ENCODE measurements at places on chromosomes 13 and 19. TPM values are rescaled to one million over a fixed set of nuclear protein-coding genes. Genes with fewer than 3 reads are reported as not detected.

Gene LILRB5
- total RNA-seq = not detected

Gene ZNF836
- 18.1 TPM for total RNA-seq

Gene TPTE2
- total RNA-seq = not detected

Gene OR4F17
- not detected for total RNA-seq

Gene METTL21C
- not detected for total RNA-seq

Gene PIBF1
- total RNA-seq = 20.7 TPM

Gene ZNF382
- total RNA-seq = 17.3 TPM

Gene TBC1D17
- total RNA-seq = 36.3 TPM

Gene C2CD4C
- total RNA-seq = 1.4 TPM

Gene KIR2DL4
- total RNA-seq = not detected

DNA sequence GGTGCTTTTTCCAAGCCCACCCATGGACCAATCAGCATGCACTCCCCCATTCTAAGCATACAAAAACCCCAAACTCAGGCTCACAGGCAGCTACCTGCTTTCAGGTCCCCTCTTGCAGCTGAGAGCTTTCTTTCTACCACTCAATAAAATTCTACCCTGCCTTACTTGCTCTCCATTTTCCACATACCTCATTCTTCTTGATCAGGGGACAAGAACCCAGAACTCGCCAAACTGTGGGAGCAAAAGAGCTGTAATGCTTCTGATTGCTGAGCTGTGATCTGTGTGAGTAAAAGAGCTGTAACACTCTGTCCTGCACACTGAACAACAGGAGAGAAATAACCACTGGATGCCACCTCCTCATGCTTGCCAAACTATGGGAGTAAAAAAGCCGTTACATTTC, 972.1 kb downstream of the SLITRK5 start:
- no peaks in the 10 kb centered on the region for H3K36me3 ChIP-seq
- no peak for DNase-seq
- no peak overlapping the region for H3K27ac ChIP-seq
- H3K27me3 ChIP-seq = no peaks in the 10 kb centered on the region
- H3K4me3 ChIP-seq = no peak overlapping the region
- H3K4me1 ChIP-seq = no peaks in the 10 kb centered on the region

DNA sequence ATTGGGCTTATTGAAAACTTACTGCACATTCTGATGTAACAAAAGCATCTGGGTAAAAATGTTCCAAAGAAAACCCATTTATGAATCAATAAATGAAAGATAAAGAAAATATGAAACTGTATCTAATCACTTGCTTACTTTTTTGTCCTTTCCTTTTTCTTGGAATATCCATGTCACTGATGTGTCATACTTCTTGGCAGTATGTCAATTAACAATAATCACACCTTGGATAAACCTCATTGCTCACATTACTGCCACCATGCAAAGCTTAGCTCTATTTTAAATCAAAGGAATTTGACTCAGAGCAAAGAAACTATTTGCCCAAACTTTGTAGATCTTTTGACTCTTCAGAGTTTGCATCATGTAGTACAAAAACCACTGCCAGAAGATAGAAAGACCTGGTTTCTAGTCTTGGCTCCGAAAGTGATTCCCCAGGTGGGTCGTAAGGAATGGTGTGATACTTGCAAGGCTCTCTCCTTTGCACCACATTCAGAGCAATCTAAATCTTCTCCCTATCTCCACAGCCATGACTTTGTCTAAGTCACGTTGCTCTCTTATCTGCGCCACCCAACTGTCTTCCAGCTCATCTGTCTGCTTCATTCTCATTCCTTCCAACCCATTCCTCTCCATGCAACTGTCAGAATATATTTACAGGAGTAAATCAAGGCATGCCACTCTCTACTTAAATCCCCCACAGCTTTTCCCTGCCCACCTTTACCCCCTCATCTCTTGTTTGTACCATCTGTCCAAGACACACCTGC, 311.9 kb downstream of the COG6 start:
- H3K4me3 ChIP-seq = no peak overlapping the region
- no peak overlapping the region for H3K27ac ChIP-seq
- peaks cover 6% of the 10 kb centered on the region for H3K4me1 ChIP-seq
- no peak for DNase-seq

DNA sequence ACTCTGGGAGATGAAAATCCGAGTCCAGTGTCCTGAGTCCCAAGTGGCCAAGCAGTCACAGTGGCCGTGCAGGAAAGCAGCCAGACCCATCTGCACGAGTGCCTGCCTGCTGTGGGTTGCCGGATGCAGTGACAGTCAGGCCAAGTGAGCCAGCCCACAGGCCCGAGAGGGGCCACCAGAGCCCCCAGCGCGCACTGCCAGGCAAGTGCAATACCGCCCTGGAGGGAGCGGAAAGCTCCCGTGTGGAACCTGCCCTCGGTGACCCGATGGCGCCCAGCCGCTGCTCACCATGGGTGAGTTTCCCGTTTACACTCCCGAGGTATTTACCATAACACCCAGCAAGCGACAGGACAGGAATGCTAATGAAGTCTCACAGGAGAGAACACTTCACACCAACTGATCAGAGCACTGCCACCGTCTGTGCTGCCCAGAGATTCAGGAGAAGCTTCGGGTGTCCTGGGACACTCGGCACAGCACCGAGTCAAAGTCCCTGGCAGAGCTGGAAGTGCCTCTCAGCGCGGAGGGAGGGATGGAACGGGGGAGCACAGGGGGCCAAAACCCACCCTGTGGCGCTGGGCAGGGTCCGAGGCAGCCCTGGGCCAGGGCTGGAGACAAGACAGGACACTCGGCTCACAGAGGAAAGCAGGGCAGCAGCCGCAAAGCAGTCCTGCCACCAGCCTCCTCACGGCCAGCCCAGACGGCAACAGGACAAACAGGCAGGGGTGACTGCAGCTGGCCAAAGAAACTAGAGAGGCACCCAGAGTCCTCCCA, 21.3 kb upstream of the TINCR start:
- peaks cover 9% of the 10 kb centered on the region for H3K4me1 ChIP-seq
- peaks cover 38% of the 10 kb centered on the region for H3K36me3 ChIP-seq
- H3K4me3 ChIP-seq = no peak overlapping the region
- DNase-seq = peak; percentile 62

- no peak for DNase-seq
- no peaks in the 10 kb centered on the region for H3K27me3 ChIP-seq
- H3K27ac ChIP-seq = no peak overlapping the region
- no peak overlapping the region for H3K4me3 ChIP-seq
Measured at GRCh38 chr19:37221136-37221535, 3.1 kb downstream of the ZNF383 start.

DNA sequence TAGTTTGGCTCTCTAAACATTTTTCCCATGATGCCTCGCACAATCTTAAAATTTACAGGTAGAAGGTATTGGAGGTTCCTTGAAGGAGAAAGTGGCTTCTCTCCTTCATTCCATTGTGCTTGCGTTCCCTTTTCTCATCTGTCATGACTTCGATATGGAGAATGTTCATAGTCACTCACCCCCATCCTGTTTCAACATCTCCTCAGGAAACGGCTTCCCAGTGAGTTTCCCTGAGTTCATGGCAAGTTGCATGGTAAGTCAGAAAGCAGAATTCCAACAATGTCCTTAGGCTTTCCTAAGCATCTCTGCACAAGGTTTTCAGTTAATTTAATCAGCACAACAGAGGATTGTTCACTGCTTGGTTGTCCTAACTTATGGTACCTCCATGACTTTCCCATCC, 581.8 kb upstream of the SLITRK5 start:
- no peaks in the 10 kb centered on the region for H3K27me3 ChIP-seq
- H3K36me3 ChIP-seq = no peaks in the 10 kb centered on the region
- no peak for DNase-seq
- no peak overlapping the region for H3K27ac ChIP-seq

DNA sequence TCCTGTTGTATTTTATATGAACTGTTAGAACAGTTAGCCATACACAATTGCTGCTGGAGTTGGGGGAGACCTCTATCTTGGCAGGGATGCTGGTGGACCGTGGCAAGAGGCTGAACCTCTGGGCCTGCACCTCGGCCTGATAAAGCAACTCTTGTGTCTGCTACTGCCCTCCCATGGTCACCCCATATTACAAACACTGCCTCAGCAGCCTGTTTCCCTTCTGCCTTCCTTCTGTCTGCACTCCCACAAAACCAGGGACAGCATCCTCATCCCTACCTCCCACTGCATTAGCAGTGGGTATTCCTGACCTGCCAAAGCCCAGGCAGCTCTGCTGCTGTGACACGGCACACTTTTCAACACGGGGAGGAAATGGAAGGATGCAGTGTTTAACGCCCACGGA, 456.4 kb downstream of the FGF14 start:
- H3K27ac ChIP-seq = no peak overlapping the region
- H3K4me1 ChIP-seq = no peaks in the 10 kb centered on the region
- H3K27me3 ChIP-seq = peaks cover 30% of the 10 kb centered on the region
- no peak for DNase-seq

GRCh38 chr19:41537789-41538188, 38.2 kb upstream of the CEACAM21 start:
- no peak overlapping the region for H3K4me3 ChIP-seq
- DNase-seq = no peak
- H3K4me1 ChIP-seq = no peaks in the 10 kb centered on the region
- H3K36me3 ChIP-seq = no peaks in the 10 kb centered on the region
- H3K27me3 ChIP-seq = peaks cover 16% of the 10 kb centered on the region
- no peak overlapping the region for H3K27ac ChIP-seq

- DNase-seq = no peak
- no peaks in the 10 kb centered on the region for H3K27me3 ChIP-seq
- H3K27ac ChIP-seq = no peak overlapping the region
- no peaks in the 10 kb centered on the region for H3K36me3 ChIP-seq
- no peak overlapping the region for H3K4me3 ChIP-seq
Measured at GRCh38 chr13:80931766-80932165, 590.8 kb upstream of the SPRY2 start.

DNA sequence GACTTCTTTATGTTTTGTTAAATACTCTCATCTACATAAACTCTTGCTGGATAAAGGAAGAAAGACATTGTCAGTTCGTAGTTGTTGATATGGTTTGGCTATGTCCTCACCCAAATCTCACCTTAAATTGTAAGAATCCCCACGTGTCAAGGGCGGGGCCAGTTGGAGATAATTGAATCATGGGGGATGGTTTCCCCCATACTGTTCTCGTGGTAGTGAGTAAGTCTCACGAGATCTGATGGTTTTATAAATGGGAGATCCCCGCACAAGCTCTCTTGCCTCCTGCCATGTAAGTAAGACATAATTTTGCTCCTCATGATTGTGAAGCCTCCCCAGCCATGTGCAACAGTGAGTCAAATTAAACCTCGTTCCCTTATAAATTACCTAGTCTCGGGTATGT, 3.6 kb downstream of the ADGRE1 start:
- no peak for DNase-seq
- H3K4me3 ChIP-seq = no peak overlapping the region
- no peaks in the 10 kb centered on the region for H3K4me1 ChIP-seq
- peaks cover 10% of the 10 kb centered on the region for H3K27me3 ChIP-seq
- H3K36me3 ChIP-seq = peaks cover 3% of the 10 kb centered on the region
- H3K27ac ChIP-seq = no peak overlapping the region

DNA sequence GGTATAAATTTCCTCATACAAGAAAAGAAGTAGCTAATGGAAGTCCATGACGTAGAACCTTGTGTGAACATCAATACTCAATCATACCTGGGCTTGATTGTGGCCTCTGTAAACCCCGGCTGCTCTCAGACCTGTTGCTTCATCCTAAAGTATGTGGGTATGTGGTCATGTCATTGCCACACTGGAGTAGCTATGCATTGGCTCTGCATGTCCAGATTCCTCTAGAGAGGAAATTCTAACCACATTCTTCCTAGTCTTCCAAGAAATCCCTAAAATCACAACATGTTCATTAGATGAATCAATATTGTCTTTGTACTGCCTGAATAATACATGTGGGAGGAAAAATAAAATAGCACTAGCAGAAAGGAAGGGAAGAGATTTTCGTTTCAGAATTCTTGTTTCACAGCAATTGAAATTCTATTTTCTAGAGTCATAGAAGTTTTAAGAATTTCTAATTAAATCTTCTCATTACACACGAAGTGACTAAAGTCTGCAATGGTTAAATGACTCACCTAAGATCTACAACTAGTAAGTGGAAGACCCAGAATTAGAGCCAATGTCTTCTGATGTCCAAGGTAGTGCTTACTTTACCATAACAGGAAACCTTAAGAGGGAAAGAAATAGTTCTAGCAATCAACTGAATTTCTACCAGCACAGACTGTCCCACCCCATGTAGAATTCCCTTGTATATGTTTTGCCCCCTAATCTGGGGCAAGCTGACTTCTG, 28.0 kb downstream of the RXFP2 start:
- peaks cover 22% of the 10 kb centered on the region for H3K4me1 ChIP-seq
- no peak overlapping the region for H3K4me3 ChIP-seq
- peak overlapping the region; percentile 13 for H3K27ac ChIP-seq
- H3K36me3 ChIP-seq = no peaks in the 10 kb centered on the region

- H3K36me3 ChIP-seq = peaks cover 39% of the 10 kb centered on the region
- H3K27ac ChIP-seq = peak overlapping the region; percentile 71
- DNase-seq = no peak
Measured at GRCh38 chr19:46697204-46697960, 19.5 kb downstream of the PRKD2 start.

- H3K4me1 ChIP-seq = no peaks in the 10 kb centered on the region
- no peak overlapping the region for H3K27ac ChIP-seq
- no peaks in the 10 kb centered on the region for H3K27me3 ChIP-seq
- DNase-seq = no peak
Measured at GRCh38 chr13:61316647-61317046, 99.0 kb downstream of the PCDH20 start.

- H3K4me1 ChIP-seq = peaks cover 17% of the 10 kb centered on the region
- peaks cover 14% of the 10 kb centered on the region for H3K27me3 ChIP-seq
- DNase-seq = no peak
- peaks cover 10% of the 10 kb centered on the region for H3K36me3 ChIP-seq
- no peak overlapping the region for H3K27ac ChIP-seq
Measured at GRCh38 chr19:50324331-50324730, 4.8 kb downstream of the KCNC3 start.

DNA sequence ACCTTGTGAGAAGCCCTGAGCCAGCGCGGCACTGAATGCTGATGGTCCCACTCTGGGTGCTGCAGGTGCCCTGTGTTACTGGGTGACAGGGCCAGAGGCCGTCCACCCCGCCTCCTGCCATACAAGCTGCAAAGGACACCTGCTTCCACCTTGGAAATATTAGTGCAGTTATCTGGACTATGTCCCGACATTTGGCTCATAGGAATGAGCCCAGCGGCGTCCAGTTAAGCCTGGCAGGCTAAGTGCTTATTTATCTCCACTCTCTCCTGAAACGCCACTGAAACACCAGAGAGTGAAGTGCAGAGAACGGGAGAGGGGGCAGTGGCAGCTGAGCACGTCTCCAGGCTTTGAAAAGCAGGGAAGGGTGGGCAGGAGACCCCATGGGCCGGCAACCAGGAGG, 145.8 kb downstream of the KDM4B start:
- H3K4me3 ChIP-seq = no peak overlapping the region
- peaks cover 19% of the 10 kb centered on the region for H3K36me3 ChIP-seq
- no peak overlapping the region for H3K27ac ChIP-seq
- H3K4me1 ChIP-seq = peaks cover 22% of the 10 kb centered on the region
- no peaks in the 10 kb centered on the region for H3K27me3 ChIP-seq
- DNase-seq = no peak

- peaks cover 6% of the 10 kb centered on the region for H3K36me3 ChIP-seq
- H3K4me3 ChIP-seq = no peak overlapping the region
- DNase-seq = no peak
- peaks cover 17% of the 10 kb centered on the region for H3K4me1 ChIP-seq
- no peak overlapping the region for H3K27ac ChIP-seq
Measured at GRCh38 chr13:26756961-26757360, 3.6 kb downstream of the GPR12 start.

- no peaks in the 10 kb centered on the region for H3K27me3 ChIP-seq
- H3K4me3 ChIP-seq = no peak overlapping the region
- H3K4me1 ChIP-seq = peaks cover 26% of the 10 kb centered on the region
- H3K36me3 ChIP-seq = peaks cover 3% of the 10 kb centered on the region
Measured at GRCh38 chr13:113647351-113648215, 10.4 kb downstream of the ATP4B start.
